Pons (tissue), 1 donor: ENCODE measurements at places on chromosomes 12 and 14.

DNA sequence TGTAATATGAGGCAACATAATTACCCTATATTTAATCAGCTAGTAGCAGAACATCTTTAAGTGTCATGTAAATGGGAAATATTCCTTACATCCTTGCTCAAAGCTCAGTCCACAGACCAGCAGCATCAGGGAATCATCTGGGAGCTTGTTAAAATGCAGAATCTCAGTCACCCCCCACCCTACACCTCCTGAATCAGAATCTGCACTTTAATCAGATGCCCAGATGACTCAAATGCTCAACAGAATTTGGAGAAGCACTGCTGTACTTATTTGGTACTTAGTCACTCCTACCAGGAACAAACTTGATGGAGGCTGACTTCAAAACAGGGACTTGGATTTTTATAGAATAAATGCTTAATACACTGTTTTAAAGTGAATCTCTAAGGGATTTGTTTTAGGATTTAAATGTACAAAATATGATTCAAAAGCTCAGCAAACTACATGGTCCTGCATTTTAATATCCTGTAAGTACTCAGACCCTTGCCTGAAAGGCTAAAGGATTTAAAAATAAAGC, 96.5 kb downstream of the ARMH4 start:
- DNase-seq, result no peak

GRCh38 chr14:80059041-80059440, 152.3 kb downstream of the DIO2 start:
- no peak for DNase-seq

DNA sequence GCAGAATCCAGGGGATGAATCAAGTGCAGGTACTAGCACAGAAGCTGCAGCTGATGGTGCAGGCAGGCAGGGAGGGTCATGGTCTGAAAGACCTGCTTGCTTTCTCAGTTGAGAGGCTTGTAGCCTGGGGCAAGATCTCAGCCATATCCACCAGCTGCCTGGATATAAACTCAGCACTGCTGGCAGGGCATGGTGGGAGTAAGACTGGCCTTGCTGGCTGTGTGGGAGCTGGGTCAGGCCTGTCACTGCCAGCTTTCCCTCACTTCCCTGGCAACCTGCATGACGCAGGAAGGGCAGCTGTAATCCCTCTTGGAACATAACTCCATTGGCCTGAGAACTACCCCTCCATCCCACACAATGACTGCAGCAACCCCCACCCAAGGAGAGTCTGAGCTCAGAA, 230.1 kb downstream of the ANO6 start:
- no peak for DNase-seq

DNA sequence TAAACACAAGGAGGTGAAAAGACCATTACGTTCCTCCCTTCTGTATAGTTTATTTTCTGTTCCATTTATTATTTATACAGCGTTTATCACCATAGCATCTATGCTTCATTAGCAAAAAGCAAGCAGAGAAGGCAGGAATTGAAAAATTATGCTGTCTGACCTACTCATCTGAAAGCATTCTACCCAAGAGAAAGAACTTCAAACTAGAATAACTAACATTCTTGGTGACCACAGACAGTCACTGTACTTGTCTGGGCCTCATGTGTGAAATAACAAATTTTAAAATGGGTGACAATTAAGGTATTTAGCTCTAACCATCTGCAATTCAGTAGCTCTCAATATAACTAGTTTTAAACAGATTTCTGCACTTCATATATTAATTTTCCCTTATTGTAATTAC, 29.3 kb upstream of the PDE3A start:
- DNase-seq, result no peak

- no peak for DNase-seq
Observed at GRCh38 chr14:99099051-99099787, 172.8 kb downstream of the BCL11B start.

DNA sequence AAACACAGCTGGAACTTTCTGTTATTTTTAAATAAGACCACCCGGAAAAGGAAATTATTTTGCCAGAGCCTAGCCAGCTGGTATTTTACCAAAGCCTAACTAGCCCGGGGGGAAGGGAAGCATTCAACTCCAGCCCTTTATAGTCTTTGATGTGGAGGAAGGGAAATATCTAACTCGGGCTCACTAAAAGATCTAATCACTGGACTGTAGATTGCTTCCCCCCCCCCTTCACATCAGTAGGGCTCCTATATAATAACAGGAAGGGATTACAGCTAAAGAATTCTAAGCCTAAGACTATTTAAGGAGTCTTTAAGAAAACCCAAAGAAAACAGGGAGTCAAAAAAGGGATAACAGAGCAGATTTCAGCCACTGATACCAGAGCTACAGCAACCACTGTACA, 431.1 kb downstream of the KCNH5 start:
- DNase-seq, result no peak

DNA sequence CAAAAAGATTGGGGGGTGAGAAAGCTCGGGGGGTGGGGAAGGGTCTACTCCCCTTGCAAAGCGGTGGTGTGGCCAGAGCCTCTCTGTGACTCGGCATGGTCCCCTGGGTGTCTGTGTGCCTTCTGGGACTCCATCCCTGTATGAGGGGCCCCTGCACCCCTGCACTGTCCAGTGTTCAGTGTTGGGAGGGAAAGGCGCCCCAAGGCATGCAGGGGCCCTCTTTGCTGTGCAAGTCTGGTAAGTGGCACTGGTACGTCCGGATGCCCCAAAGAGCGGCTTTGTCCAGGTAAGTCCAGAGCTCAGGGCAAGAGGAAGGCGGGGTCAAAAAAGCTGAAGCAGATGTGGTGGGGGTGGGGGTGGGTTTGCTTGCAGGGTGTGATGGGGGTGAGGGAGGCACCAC, 23.7 kb downstream of the RTL1 start:
- no peak for DNase-seq

GRCh38 chr14:32688941-32689340, 249.7 kb upstream of the NPAS3 start:
- no peak for DNase-seq

- DNase-seq, result peak; percentile 57
Observed at GRCh38 chr14:56659964-56660551, 80.5 kb downstream of the TMEM260 start.

DNA sequence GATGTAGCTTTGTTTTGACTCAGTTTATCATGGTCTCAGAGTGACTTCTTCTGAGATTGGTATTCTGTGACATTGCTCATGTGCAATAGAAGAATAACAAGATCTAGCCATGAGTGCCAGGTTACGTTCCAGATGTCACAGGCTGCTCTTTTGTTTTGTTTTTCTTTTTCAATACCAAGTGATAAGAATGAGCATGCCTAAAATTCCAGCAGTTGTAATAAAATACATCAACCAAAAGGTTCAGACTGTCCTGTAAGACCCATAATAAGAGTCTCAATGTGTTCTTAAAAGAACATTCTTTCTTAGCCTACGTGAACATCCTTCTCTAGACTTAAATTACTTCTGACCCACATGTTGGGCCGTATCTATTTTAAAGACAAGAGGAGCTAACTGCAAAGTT, 669.2 kb downstream of the DIO2 start:
- DNase-seq, result no peak

DNA sequence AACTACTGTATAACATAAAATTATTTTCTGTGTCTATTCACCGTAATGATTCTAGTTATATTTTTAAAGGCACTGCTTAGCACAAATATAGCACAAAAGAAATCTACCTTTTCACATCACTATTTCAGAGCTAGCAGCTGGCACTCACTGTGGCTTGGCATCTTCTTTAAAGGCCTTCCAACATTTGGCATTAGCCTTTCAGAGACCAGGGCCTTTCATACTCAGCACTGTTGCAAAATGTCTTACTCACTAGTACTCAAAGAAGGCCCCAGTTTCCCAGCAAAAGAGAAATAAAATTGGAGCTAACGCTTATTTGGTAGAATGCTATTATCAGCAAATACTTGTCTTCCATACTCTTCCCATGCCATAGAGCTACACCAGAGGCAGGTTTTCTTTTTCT, 238.4 kb downstream of the MED13L start:
- no peak for DNase-seq
